ENCODE measurements at places on chromosomes 11 and 22.

DNA sequence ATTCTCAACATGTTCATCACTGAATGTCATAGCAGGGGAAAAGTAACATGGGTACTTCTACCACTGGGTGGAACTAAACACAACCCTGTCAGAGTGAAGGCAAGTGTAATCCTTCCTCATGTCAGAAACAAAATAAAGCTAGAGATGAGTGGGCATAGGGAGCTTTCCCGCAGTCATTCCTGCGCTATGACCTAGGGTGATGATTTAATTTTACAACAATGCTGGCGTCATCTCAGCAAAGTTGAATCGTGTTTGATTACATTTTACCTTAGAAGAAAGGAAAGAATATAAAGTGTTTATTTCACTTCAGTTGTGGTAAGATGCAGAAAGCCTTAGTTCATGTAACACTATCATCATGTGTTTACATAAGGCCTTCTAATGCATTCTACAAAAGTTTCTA, 355.6 kb downstream of the METTL15 start:
- no peak for DNase-seq

DNA sequence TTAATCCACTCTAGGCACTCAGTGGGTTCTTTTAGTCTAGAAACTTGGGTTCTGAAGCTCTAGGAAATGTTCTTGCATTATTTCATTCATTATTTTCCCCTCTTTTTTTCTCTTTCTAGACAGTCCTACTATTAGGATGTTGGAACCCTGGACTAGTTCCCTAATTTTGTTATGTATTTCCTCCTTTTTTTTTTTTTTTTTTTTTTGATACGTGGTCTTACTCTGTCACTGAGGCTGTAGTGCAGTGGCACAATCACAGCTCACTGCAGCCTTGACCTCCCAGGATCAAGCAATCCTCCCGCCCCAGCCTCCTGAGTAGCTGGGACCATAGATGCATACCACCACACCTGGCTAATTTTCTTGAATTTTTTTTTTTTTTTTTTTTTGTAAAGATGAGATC, 9.4 kb downstream of the UPB1 start:
- DNase-seq, result no peak

DNA sequence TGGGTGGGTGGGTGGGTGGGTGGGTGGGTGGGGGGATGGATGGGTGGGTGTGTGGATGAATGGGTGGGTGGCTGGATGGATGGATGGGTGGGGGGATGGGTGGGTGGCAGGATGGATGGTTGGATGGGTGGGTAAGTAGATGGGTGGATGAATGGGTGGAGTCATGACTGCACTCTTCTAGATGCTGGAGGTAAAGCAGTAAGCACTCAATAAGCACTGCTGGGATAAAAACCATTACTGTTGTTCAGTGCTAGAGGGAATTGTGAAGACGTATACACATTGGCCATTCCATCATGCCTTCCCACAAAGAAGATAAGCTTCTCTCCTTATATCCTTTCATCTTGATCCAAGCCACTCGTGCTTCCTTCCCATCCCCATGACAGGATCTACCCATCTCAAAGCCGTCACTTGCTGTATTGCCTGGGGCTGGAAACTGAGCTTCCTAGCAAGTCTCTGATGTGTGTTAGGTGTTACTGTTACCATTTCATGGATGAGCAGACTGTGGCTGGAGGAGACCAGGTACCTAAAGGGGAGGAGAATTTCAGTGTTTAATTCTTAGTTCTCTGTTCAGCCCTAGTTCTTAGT, 74.8 kb downstream of the MICAL2 start:
- no peak for DNase-seq

DNA sequence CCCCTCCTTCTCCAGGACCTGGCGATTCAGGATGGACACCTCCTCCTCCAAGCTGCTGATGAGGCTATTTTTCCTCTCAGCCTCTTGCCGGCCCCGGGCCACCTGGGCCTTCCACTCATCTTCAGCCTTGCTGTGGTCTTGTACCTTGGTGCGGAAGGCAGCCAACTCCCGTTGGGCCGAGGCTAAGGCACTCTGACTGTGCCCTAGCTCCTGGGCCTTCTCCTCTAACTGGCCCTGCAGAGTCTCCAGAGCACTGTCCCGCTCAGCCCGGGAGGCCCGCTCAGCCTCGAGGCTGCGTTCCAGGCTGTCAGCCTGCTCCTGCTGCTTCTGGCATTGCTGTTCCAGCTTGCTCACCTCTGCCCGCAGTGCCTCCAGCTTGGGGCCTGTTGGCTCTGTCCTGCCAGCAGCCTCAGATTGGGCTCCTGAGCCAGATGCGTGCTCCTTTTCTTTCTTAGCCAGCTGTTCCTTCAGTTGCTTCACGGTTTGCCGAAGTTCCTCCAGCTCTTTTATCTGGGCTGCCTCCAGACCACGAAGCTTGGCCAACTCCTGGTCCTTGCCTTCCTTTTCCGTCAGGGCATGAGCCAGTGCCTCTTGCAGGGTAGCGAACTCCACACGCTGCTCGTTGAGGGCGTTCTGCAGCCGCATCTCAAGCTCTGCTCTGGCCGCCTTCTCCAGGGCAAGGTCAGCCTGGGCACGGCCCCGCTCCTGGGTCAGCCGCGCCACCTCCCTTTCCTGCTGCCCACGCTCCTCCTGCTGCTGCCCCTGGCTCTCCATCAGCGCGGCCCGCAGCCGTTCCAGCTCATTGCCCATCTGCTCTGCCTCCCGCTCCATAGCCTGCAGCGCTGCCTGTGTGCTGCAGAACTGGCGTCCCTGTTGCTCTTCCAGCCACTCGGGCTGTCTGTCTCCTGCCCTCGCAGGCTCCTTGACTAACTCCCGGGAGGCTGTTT, 15.3 kb downstream of the IL18BP start:
- no peak for DNase-seq

GRCh38 chr11:75024764-75025211, 36.1 kb downstream of the NEU3 start:
- no peak for DNase-seq

DNA sequence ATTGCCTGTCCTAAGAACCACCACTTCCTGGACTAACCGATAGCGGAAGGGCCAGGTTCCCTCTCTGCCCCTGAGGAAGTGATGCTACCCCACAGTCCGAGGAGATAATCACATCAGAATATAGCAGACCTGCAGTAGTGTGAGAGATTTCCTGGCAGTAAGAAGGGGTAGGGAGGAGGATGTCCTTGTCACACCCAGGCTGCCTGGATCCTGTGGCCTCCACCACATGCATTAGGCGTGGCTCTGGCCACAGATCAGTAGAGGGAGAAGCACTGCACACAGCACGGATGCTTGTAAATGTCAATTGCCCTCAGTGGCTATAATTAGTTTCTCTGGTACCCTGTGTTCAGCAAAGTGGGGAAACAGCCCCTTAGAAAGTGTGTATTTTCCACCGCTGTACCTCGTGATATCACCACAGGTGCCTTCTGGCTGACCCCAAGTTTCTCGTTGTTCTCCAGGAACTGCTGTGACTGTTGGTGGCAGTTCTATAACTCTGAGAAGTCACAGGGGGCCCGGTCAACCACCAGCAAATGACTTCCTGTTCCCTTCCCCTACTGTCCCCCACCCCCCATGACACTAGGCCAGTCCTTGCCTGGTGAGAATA, 61.8 kb downstream of the UBASH3B start:
- DNase-seq, result no peak

GRCh38 chr11:26896719-26897118, 97.2 kb upstream of the FIBIN start:
- no peak for DNase-seq

All from activated T-helper 1 cell treated with anti-CD3 and anti-CD28 coated beads, Interleukin-2, amount 50 U/mL, for 16 hours (primary cell).